IPS-NIHi11 (cell line): ENCODE measurements at places on chromosomes 2 and 18.

- no peak for DNase-seq
These were observed 610.4 kb downstream of the ERBB4 start for GRCh38 chr2:211928201-211928600.

DNA sequence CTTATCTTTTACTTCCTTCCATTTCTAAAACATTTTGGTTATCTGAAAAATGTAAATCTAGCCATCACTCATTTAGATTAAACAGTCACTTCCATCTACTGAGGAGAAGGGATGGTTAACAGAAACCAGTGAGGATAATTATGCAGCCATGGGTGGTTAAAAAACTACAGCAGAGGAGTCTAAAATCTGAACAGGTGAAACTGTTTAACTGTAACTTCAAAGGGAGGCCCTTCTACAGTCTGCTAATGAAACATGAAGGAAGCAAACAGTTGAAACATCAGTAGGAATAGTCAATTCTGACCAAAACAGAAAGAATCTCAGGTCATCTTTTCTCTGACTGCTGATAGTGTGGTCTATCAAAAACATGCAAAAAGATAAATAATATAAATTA lies 71.0 kb downstream of the DTNB start:
- DNase-seq: no peak

DNA sequence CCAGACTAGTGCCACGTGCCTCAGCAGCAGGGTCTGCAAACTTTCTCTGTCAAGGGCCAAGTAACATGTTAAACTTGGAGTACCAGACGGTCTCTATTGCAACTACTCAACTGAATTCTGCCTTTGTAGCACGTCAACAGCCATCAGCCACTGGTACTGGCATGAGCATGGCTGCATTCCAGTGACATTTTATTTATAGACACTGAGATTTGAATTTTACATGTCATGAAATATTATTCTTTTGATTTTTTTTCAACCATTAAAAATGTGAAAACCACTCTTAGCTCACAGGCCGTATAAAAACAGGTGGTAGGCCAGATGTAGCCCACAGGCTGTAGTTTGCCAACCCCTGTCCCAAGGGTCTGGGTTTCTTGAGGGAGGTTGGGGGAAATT lies 199.7 kb downstream of the TPGS2 start:
- DNase-seq: no peak

- DNase-seq: no peak
These were observed 794 bp upstream of the CHCHD5 start for GRCh38 chr2:112583497-112584133.

DNA sequence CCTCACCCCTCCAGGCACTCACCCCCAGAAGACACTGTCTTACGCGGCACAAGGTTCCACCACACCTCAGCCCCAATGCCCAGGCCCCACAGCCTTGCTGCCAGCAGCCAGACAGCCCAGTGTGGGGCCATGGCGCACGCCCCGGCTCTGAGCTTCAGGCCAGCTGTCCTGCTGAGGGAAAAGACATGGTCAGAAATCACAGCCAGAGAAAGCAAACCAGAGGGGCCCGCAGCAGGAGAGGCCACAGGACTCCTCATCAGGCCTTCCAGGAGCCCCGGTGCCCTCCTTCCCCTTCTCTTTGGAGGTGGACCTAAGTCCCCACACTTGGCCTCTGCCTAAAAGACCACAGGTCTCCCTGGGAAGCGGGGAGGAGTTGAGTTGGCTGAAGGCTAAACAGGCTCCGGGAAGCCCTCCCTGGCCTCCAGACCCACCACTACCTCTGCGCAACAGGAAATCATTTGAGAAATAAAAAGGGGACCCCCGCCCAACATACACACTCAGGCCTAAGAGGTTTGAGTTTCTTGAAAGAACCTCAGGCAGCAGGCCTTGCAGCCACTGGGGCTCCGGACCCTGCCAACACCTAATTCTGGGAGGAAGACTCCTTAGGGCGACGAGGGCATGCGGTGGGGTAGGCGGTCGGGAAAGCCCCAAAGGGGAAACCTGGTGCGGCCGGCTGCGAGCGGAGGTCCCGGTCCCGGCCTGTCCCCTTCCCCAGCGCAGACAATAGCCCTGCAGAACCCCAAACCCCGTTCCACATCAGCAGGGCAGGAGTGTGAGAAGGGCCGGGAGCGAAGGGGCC lies 1.9 kb downstream of the SEMA4C start:
- DNase-seq: no peak

DNA sequence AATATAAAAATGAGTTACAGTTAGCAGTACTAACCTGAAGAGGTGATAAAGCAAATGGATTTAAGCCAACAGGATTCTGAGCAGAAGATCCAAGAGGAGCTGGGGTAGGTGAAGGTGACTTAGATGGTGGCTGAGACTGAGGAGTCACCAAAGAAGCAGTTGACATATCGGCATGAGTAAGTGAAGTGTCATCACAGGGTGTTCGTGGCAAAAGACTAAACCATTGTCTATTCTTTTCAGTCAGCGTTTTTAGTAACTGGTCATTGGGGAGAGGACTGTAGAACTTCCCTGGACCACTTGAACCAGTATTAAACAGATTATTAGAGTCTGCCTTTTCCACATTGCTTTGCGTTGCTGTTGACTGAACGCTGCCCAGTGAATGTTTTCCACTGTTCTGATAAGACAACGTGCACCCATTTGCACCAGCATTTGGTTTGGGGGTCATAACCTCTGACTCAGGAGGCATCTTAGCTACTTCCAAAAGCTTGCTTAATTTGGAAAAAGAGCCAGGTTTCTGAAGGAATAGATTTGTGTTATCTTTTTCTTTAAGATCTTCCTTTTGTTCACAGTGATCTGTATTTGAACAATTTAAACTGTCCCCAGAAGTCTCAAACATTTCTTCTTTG lies 63.3 kb upstream of the WDSUB1 start:
- no peak for DNase-seq

GRCh38 chr2:173138962-173139361 lies 63.3 kb downstream of the MAP3K20 start:
- no peak for DNase-seq

DNA sequence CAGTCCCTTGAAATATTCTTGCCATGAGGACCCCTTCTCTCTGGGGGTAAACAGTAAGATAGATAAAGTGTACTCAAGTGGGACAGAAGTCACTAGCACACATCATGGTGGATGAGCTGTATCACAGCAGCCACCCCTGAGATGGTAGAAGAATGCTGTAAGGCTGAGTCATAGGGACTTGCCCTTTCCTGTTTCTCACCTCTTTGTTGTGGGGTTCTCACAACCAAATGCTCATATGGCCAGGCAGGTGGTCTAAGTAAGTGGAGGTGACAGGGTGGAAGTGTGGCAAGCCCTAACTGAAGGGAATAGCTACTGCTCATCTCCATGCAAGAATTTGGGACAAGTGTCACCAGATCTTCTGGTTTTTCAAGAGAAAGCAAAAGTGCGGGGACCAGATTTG lies 202.7 kb upstream of the SLC14A2 start:
- DNase-seq: no peak

- DNase-seq: no peak
These were observed 6.4 kb upstream of the SFTPB start for GRCh38 chr2:85674417-85674816.

- DNase-seq: peak; percentile 41
These were observed 412 bp downstream of the OSBPL1A start for GRCh38 chr18:24397131-24397693.

GRCh38 chr2:29761278-29761677 lies 160.1 kb downstream of the ALK start:
- DNase-seq: no peak

GRCh38 chr2:39154944-39155343 lies 34.1 kb upstream of the SOS1 start:
- no peak for DNase-seq

- no peak for DNase-seq
These were observed 321.3 kb upstream of the TFPI start for GRCh38 chr2:187875261-187876141.

DNA sequence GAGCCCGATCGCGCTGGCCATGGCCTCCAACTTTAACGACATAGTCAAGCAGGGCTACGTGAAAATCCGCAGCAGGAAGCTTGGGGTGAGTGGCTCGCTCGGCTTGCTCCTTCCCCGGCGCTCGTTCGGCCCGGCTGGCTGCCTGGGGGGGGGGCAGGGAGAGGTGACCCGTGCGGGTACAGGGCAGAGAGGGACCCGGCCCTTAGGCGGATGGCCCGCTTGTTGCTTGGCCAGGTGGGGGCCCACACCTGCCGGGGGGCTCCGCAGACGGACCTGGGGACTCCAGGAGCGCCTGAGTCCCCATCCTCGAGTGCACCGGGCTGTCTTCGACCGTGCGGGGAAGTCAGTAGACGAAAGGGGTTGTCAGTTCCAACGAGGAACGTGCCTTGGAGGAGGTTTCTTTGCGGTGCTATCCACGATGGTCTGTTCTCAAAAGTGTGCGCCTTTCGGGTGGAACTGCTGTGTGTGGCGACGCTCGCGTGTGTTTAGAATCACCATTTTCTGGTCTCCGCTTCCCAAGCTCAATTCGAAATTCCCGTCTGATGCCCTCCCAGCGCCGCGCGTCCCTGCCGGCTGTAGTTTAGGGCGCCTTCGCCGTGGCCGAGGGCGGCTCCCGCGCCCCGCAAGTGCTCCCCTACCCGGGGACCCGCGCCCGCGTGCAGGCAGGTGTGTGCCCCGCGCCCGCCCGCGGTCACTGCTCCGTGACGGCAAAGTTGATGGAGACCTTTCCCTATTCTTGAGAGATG lies 711 bp downstream of the DOK6 start:
- DNase-seq: peak; percentile 73

DNA sequence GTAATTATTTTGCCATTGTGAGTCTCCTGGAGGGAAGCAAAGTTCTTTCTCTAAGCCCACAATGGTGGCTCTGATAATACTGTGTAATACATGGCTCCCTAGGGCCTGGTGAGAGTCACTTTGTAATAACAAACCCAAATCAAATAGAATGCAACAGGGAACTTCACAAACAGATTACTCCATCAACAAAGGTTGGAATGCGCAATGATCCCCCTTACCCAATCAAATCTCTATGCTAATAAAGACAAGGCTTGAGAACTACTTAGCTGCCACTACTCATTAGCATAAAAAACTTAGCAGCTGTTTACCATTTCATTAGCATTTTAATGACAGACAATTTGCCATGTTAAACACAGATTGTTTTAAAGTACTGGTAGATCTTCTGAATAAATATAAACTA lies 285.6 kb upstream of the SESTD1 start:
- DNase-seq: peak; percentile 50

GRCh38 chr2:85744055-85744454 lies 9.7 kb upstream of the ATOH8 start:
- DNase-seq: no peak

DNA sequence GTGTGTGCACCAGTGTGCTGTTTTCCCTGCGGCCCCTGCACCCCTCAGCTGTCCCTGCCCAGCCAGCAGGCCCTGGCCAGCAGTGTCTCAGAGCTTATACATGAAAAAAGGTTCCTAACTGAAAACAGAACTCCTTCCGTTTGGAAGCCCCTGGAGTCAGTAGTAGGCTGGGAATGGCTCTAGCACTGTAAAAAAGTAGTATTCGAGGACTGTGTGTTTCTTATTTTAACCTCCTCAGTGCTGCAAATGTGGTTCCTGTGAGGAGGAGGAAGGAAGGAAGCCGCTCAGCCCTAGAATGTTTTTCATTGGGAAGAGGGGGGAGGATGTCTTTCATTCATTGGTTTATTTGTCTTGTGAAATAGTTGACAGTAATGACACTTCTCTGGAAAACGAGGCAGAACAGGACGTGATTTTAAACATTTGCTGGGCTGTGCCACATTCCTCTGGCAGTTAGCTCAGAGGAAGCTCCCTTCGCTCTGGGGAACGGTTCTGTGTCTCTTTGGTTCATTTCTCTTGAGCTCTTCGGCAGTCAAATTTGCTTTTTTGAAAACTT lies 103.5 kb downstream of the SPTBN1 start:
- peak; percentile 27 for DNase-seq

DNA sequence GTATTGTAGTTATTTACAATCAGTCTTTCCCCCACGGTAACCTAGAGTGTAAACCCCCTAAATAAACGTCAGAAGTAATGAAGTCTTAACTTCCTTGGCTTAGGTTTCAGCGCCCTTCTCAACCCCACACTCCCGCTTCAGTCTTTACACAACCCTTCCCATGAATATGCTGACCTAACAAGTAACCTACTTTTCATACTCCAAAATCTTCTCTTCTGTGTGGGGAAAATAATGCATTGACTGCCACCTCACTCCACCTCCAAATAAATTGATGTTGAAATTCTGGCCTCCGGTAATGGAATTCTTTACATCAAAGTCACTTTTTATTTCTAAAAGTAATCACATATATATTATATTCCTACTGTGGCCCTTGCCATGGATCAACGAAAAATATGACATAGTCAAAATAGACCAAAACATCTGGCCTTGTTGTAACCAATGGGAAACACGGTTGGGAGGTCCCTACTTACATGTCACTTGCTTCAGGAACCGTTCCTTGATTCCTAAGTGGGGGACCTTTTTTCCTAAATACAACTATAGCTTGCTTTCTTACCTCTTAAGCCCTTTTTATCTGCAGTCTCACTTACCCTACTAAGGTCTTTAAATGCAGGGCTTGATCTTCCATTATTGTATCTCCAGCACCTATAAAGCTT lies 961 bp downstream of the GEN1 start:
- DNase-seq: no peak

GRCh38 chr2:55096586-55096985 lies 46.3 kb upstream of the RTN4 start:
- no peak for DNase-seq

DNA sequence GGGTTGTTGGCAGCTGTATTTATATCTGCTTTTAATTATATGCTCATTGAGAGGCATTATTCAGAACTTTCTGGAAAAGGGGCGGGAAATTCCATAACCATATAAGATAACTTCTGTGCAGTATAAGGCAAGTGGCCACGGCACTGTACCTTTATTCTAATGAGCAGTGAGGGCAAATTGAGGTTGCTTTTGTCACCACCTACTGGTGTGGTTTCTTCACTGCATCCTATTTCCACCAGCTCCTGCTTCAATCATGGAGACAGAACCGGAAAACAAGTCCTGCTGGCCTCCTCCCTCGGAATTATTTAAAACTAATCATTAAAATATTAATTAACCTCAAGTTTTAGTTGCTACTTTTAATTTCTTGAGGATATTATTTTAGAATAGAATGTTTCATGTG lies 759.4 kb downstream of the CBLN2 start:
- peak; percentile 16 for DNase-seq

DNA sequence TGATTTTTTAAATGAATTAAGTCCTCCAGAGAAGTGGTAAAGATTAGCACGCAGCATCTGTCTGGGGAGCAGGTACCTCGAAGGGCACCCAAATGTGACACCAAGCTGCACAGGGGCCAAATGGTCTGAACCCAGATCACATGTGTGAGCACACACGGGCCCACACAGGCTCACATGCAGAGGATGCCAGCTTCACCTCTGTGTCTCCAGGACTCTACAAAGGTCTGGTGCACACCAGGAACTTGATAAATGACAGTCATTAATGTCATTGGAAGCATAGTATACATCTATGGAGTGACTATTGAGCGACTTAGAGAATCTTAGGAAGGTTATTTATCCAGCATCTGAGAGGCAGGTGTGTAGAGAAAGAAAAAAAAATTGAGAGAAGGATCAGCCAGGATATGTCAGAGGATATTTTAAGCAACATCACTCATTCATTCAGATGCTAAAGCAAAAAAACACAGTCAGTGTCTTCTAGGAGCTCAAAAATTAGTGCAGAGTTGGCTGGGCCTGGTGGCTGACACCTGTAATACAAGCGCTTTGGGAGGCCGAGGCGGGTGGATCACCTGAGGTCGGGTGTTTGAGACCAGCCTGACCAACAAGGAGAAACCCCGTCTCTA lies 23.2 kb downstream of the GYPC start:
- no peak for DNase-seq
